ENCODE measurements at places on chromosomes 2 and 18.

DNA sequence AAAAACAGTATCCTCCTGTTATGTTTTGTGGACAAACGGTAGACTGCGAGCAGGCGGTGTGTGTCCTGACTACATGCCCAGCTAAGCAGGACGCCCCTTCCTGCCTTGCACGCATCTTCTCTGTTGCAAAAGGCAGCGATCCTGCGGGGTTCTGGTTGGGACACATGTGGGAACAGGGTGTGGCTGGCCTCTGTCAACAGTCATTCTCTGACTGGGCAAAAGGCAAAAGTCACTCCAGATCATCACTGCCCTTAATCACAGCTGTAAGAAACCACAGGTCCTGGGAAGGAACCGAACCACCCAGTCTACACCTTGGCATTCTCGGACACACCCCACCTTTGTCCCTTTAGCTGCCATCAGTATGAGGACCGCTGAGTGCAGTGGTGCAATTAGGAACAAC lies 44.3 kb upstream of the TMEM87B start:
- DNase-seq: no peak

- DNase-seq: no peak
These were observed 376.4 kb downstream of the ZEB2 start for GRCh38 chr2:144143294-144144151.

DNA sequence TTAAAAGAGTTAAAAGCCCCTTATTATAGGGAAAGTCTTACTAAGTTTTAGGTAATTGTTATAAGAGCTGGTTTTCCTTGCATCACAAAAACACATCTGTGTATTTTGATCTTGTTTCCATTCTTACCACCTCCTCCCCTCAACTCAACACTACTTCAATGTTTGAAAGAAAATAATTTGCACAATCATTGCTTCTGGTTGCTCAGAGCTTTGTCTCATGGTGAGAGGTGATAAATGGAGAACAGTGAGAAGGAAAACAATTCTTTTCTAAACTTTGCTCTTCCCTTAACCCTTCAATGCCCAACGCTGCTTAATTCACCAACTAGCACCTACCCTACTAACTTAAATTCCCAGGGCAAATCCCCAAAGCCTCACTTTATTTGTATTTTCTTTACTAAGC lies 268.1 kb upstream of the LINC00305 start:
- no peak for DNase-seq

- no peak for DNase-seq
These were observed 79.9 kb downstream of the UXS1 start for GRCh38 chr2:106114166-106114565.

GRCh38 chr2:216830346-216830745 lies 29.5 kb downstream of the TNP1 start:
- DNase-seq: no peak

DNA sequence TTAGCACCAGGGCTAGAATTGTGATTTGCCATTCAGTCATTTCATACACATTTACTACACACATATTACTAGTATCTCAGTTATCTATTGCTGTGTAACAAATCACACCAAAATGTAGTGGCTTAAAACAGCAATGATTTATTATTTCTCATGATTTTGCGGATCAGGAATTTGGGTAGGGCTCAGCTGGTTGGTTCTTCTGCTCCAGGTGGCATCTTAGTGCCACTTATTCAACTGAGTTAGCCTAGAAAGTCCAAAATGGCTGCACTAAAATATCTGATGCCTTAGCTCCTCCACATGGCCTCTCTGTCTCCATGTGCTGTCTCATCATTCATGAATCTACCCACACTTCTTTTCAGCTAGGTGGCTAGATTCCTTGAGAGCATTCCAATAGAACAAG lies 107.1 kb downstream of the ZFP36L2 start:
- DNase-seq: no peak

GRCh38 chr18:71049893-71050292 lies 761.0 kb downstream of the SOCS6 start:
- DNase-seq: no peak

GRCh38 chr2:628651-629050 lies 48.6 kb downstream of the TMEM18 start:
- no peak for DNase-seq

- DNase-seq: no peak
These were observed 18.3 kb upstream of the BMP10 start for GRCh38 chr2:68889500-68889899.

GRCh38 chr18:35777039-35777438 lies 195.4 kb upstream of the RMP24 start:
- no peak for DNase-seq

DNA sequence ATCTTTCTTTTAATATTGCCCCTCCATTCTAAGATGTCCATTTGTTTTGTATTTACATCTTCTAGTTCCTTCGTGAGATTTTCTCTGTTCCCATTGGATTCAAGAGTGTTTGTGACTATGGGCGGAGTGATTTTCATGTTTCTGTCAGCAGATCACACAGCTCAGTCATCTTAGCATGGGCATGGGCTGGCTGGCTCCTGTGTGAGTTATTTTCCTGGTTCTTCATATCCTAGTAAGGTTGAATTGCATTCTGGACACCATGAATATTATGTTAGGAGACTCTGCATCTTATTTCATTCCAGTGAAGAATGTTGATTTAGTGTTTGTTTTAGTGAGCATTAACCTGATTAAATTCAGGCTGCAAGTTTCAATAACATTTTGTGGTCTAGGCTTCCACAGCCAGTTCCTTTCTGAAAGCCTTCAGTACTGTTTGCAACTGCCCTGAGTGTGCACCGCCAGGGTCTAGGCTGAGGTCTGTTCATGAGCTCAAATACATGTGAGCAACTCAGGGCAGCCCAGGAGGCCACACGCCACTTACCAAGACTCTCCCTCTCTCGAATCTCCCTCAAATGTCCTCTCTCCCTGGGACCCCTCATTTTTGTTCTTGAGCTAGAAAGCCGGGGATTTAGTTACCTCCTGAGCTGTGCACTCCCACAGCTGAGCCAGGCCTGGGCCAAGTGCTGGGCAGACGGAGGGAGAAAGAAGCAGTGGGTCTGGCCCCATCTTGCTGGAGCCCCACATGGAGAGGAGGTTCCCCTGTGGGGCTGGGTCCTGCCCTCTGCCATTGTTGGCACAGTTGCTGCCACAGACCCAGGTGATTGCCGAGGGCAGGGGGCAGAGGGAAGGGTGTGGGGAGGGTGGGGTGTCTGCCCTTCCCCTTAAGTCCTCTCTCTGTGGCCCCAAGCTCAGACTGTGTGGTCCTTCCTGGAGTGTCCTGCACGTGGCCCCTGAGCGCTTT lies 145.9 kb downstream of the RTP5 start:
- DNase-seq: no peak

DNA sequence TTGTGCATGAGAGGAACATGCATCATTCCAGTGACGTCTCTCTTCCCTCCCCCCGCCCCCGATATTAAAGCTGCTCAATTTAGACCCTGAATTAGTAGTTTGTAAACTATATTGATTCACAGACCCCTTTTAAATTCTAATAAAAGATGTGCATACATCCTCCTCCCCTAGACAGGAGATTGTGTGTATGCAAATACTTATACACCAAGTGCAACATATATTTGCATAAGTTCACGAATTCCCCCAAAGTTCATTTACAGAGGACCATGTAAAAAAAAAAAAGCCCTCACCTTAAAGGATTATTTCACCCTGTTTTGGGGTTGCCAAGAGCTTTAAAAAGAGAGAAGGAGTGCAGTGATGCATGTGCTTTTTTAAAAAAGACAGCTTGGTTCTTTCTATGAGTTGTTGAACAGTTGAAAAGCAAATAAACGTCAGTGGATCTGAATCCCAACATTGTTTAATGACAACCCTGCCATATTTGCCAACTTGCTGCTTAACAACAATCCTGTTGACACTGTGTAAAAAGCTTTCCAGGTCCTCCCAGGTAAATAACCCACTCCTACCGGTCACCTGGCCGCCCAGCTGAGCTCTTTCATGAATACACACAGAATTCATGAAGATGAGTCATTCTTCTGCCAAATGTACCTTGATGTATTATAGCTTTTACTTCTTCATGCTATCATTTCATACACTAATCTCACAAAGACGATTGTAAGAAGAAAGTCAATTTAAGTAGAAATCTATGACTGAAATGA lies 211.5 kb downstream of the IKZF2 start:
- no peak for DNase-seq

GRCh38 chr2:28002181-28002580 lies 111.7 kb downstream of the BABAM2 start:
- no peak for DNase-seq

GRCh38 chr2:32502941-32503340 lies 124.9 kb upstream of the TTC27 start:
- DNase-seq: no peak

GRCh38 chr2:41955316-41956043 lies 92.3 kb upstream of the PKDCC start:
- DNase-seq: no peak

- no peak for DNase-seq
These were observed 130.7 kb downstream of the CCDC148 start for GRCh38 chr2:158325782-158326340.

DNA sequence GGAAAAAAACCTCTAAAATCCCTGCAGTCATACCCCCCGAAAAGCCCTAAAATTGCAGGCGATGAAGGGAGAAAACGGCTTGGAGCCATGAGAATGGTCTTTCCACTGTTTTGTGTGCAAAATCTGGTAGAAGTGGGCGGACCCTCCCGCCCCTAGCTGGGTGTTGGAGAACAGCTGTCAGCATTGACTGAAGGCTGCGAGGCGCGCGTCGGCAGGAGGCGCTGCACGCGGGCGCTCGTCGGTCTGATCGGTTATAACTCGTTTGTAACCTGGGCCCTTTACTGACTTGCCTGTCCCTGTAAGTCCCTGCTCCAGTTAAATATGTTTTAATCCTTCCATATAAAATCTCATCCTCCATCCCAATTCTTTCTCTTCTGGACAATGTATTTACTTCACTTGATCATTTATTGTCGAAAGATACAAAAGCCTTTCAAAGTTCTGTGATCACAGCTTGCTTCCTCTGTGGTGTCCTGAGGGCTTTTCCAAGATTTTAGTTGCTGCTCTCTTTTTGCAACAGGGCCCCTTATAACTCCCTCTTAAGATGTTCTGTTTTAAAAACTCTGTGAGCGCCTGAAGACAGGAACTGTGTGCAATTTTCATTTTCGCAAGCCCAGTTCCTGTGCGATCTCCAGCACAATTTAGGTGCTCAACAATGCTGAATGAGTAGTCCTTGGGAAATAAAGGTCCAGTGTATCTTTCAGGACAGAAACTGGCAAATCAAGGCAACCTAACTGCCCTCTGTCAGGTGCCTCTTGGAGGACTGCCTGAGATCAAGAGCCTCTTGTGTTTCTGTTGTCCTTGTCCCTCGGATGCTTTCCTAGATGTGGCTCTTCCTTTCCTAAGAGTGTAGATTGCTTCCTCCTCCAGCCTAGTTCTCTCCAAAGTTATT lies 918 bp upstream of the HNRNPLL start:
- peak; percentile 76 for DNase-seq

- DNase-seq: no peak
These were observed 47.3 kb upstream of the ODC1 start for GRCh38 chr2:10495311-10495987.

- DNase-seq: no peak
These were observed 3.3 kb downstream of the CLUL1 start for GRCh38 chr18:600107-600506.

DNA sequence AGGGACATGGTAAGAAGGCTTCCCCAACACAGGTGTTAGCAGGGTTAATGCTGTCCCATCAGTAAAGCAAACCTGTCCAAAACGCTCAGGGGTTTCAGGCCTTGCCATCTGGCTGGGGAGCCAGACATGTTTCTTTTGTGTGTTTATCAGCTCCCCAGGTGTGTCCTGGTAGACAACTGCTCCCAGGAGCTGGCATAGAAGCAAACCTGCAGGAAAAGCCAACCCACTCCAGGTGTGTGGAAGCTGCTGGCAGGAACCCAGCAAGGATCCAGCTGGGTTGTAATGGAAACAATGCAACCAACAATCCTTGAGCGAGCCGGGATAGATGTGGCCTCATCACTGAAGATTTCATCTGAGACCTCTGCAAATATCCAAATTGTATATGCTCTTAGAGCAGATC lies 123.1 kb downstream of the RAB3GAP1 start:
- no peak for DNase-seq

- no peak for DNase-seq
These were observed 30.9 kb upstream of the IL37 start for GRCh38 chr2:112880091-112880531.

DNA sequence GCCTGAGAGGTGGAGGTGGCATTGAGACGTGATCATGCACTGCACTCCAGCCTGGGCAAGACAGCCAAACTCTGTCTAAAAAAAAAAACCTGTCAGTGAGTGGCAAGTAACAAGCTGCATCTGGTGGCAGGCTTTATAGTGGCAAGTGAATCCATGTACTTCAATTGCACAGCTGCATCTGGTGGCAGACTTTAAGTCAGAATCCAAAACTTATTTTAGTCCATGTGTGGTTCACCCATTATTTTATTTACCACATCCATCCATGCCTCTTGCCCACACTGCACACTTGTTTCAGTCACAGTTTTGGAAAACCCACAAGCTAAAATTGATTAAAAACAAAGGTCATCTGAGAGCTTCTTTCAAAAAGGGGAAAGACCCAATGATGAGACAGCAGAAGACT lies 1636.4 kb upstream of the NXPH2 start:
- DNase-seq: no peak

DNA sequence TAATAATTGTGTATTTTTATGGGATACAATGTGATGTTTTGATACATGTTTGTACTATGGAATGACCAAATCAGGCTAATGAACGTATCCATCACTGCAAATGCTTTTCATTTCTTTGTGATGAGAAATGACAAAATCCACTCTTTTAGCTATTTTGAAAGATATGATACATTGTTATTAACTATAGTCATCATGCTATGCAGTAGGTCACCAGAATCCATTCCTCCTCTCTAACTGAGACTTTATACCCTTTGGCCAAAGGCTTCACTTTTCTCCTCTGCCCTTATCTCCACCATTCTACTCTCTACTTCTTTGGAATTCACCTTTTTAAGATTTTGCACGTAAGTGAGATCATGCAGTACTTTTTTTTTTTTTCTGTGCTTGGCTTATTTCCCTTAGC lies 44.5 kb upstream of the TMEM17 start:
- no peak for DNase-seq

- DNase-seq: no peak
These were observed 344.5 kb upstream of the LRATD1 start for GRCh38 chr2:14288016-14288415.

GRCh38 chr2:6535572-6535971 lies 330.1 kb downstream of the CMPK2 start:
- no peak for DNase-seq

DNA sequence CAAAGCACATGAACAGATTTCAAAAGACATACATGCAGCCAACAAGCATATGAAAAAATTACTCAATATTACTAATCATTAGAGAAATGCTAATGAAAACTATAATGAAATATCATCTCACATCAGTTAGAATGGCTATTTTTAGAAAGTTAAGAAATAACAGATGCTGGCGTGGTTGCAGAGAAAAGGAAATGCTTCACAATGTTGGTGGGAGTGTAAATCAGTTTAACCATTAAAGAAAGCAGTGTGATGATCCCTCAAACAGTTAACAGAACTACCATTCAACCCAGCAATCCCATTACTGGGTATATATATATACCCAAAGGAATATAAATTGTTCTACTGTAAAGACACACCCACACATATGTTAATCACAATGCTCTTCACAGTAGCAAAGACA lies 117.7 kb upstream of the SETBP1 start:
- DNase-seq: no peak

Measured in activated T-cell treated with anti-CD3 and anti-CD28 coated beads for 1 hour (primary cell).